ENCODE measurements at places on chromosomes 16 and 17.

DNA sequence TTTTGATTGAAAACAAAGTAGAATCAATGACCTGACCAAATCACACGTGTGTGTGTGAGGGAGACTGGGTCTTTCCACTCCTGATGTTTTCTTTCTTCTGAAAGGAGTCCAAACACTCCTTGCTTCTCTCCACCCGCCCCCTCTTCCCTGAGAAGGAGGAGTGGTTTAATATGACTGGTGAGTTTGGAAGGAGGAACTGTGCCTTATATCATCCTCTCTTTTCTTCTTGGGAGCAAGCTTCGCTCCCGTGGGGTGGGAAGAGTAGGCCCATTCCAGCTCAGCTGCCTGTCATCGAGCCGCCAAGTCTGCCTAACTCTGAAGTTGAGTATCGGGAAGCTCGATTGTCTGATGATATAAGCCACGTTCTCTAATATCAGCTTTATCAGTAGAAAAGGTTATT lies 96.5 kb downstream of the YPEL2 start:
- no peak for DNase-seq

- no peak for DNase-seq
These were observed 4.4 kb upstream of the MFAP4 start for GRCh38 chr17:19391432-19391831.

DNA sequence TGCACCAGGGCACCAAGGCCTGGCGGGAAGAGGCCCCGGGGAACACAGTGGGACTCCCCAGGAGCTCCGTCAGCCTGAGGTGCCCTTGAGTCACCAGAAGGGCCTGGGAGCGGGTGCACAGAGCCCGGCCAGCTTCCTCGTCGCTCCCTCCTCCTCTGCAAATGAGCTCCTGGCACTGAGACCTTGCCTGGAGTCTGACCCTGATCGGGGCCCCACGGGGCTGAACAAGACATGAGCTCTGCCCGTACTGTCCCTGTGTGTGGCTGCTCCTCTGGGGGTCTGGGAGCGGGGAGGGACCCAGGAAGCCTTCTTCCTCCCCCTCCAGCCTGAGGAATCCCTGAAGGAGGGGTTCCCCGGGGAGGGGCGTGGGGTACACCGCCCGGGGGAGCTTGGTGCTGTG lies 36.4 kb upstream of the SSTR5 start:
- DNase-seq: no peak

DNA sequence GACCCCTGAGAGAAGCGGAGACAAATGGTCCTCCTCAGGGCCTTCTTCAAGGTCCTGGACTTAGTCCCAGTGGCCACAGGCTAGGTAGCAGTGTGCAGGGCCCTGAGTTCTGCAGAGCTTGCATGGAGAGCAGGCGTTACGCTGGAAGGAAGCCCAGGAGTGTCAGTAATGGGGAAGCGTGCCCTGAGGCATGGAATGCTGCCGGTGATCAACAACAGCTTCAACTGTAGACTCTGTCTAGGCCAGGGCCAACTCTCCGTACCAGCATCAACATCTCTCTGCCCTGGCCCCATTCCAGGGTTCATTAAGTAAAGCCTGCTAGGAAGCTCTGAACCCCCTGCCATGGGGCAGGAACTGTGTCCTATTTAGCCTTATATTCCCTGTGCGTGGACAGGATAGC lies 568 bp upstream of the TNK1 start:
- DNase-seq: no peak

DNA sequence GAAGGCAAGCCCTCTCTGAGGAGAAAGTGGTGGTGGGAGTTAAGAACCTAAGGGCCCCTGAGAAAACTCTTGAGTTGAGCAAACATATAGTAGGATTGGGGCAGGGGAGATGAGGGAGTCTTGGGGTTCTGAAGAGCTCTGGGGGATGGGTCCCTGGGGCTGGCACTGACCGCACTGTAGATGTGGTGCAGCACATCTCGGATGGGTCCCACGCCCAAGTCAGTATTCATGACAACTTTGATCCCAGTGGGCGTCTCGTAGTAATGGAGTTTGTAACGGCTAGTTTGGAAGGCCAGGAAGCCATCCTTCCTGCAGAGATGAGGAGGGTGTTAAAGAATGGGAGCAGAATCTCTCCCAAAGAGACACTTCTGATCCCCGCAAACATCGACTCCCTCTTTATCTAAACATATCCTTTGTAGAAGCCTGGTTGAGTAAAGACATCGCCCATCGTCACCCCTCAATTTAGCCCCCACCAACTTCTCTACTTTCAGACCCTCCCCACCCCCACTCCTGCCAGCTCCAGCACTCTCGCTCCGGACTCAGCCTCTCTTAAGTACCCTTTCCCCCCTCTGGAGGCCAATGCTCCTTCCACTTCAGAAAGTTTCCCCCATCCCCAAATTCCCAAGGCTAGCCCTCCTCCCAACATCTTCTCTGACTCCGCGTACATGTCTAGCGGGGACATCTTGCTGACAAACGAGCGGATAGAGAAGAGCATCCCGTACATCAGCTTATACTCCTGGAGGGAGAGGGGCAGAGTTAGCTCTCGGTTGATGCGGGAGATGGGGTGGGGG lies 710 bp downstream of the TRAPPC1 start:
- no peak for DNase-seq

DNA sequence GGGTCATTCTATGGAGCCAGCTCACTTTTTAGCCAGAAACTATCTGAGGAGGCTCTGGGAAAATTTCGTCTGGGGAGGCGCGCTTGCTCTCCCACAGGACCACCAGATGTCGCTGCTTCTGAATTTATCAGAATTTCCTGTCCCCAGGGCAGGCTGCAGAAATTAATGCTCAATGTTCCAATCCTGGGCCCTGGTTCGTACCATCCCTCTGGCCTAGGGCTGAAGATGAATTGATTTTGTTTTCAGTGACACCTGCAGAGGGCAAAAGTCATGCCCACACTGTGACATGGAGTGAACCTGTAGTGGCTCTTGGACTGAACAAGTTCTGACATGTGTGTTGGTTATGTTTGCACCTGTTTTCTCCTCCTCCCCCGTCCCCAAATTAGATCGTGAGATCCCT lies 482.6 kb downstream of the NPIPA7 start:
- DNase-seq: peak; percentile 52
